Activated CD4-positive, alpha-beta T cell treated with anti-CD3 and anti-CD28 coated beads, Interleukin-2, Interleukin-6, amounts not matched to agents 100 ng/mL and 50 ng/mL, durations not matched to agents 16 hours and 8 hours (primary cell): ENCODE measurements at places on chromosomes 4 and X.

GRCh38 chrX:136714626-136715599 is 65.8 kb downstream of the ARHGEF6 start:
- no peak for DNase-seq

- DNase-seq, result no peak
These were observed 62.7 kb downstream of the PRPS1 start for GRCh38 chrX:107691024-107691448.

DNA sequence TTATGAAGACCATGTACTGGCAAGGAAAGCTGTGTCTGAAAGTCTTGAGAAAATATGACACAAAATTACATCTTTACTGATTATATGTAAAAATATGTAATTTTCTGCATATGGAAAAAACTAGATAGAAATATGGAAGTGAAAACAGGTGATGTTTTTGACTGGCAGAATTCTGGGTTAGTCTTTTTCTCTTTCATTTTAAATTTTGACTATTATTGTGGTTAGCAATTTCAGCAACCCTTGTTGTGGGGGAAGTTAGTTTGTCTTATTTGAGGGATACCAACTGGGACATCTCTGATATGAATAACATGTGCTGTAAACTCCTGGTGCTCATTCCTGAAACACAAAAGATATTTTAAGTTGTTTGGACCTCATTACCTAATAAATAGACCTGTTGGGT is 49.9 kb upstream of the CPEB2 start:
- no peak for DNase-seq

DNA sequence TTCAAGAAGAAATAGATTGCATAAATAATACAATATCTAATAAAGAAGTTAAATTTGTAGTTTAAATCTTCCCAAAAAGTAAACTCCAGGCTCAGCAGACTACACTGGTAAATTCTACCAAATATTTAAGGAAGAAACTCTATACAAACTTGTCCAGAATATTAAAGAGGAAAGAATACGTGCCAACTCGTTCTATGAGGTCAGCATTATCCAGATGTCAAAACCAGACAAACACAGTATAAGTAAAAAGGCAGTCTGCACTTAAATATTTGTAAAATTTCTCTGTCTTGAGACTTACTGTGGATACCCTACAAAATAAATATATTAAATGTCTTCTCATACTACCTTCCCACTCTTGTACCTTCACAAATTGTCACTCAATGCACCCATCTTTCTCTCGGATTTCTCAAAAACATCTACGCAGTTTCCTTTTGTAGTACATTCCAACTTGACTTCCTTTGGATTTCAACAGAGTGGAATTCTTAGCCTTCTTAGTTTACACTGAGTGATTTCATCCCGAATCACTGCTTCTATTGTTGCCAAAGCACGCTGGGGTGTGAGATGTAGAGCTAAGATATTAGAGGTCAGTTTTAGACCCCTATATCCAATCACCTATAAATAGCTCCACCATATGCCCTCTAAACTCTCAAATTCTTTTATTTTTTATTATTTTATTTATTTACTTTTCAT is 71.6 kb upstream of the MAB21L2 start:
- no peak for DNase-seq

- no peak for DNase-seq
These were observed 297.6 kb downstream of the PACRGL start for GRCh38 chr4:20997886-20998285.

DNA sequence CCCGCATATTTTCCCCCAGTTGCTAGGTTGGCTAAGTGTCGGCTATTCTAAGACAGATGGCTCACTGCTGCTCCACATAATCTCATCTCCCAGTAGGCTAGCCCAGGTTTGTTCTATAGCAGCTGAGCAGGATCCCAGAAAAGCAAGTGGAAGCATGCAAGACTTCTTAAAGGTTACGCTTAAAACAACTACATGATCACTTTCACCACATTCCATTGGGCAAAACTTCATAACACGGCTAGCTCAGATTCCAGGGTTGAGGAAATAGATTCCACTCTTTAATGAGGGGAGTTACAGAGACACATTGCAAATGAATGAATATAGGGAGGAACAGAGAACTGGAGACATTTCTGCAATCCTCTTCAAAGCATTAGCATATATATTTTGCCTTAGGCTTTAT is 12.9 kb upstream of the RAB33B start:
- DNase-seq, result no peak

GRCh38 chr4:56134266-56134665 is 185.5 kb downstream of the CEP135 start:
- no peak for DNase-seq

DNA sequence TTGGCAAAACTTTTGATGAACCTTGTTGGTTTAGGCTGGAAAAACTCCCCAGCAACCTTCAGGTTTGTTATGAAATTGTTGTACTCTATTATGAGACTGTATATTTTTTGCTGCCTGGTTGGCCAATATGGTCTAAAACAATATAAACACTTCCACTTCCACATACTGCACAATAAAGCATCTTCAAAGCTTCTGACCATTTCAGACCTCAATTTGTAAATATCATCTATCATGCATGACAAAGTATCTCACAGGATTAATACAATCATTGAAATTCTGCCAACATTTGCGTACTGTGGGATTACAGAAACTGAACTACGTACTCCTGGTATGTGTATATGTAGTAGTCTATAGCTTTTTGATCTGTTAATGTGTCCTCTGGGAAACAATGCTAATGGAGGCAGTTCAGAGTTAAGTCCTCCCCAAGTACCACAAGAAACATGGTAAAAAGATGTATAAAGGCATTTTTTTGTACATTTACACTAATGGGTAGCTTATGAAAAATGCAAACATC is 40.4 kb downstream of the GPC4 start:
- no peak for DNase-seq

GRCh38 chr4:86916392-86916791 is 18.4 kb upstream of the AFF1 start:
- DNase-seq, result no peak

DNA sequence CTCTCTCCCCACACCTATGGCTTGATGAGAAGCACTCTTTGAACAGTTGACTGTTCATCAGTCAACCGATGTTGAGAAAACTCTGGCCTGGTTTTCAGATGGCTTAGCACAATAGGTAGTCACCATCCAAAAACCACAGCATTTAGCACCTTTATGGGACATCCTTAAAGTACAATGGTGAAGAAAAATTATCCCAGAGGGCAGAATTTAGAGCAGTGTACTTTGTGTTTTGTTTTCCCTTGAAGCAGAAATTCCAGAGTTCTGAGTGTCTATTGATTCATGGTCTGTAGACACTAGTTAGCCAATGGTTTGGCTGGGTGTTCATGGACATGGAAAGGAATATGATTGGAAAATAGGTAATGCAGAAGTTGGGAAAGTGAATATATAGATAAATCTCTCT is 487.0 kb downstream of the PDHA2 start:
- no peak for DNase-seq

DNA sequence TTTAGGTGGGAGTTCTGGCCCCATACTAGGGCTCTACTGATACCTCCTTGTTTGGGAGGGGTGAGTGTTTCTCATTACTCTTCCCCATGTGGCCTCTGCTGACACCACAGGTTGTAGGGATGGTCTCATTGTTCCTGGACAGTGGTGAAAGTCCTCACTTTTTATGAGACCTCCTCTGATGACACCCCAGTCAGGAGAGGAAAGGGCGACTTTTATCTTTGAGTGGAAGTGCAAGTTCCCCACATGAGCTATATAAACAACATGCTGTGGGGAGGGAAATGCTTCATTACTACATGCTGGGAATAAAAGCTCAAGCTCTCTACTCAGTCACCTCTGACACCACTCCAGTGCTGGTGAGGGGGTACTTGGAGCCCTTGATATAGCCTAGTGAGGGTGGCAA is 29.5 kb upstream of the MAGEA6 start:
- DNase-seq, result no peak

- no peak for DNase-seq
These were observed 17.7 kb upstream of the N4BP2 start for GRCh38 chr4:40038977-40039376.

- peak; percentile 16 for DNase-seq
These were observed 48.3 kb upstream of the WDR1 start for GRCh38 chr4:10164877-10165283.

DNA sequence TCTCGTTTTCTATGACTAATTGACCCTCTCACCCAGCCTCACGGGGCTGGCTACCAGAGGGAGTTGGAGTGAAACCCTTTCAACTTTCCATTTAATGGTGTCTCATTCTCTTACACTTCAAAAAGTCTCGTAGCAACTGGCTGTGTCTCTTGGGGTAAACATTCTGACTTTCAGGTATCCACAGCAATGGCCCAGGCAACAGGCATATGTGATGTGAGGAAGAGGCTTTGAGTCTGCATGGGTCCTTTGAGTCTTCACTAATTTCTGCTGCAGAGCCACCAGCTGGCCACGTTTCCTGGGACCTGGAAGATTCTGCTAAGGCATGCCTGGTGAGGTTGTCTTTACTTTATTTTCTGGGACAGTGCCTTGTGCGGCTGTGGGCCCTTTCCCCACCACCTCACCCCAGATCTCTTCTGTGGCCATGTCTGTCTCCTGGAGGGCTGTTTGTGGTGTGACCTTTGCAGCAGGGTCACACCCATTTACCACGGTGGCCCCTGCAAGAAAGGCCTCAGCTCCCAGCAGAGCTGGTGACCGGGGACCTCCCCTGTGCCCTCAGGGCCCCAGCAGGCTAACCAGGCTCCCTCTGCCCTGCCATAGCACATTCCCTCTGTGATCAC is 112.5 kb upstream of the FRG1 start:
- DNase-seq, result no peak

DNA sequence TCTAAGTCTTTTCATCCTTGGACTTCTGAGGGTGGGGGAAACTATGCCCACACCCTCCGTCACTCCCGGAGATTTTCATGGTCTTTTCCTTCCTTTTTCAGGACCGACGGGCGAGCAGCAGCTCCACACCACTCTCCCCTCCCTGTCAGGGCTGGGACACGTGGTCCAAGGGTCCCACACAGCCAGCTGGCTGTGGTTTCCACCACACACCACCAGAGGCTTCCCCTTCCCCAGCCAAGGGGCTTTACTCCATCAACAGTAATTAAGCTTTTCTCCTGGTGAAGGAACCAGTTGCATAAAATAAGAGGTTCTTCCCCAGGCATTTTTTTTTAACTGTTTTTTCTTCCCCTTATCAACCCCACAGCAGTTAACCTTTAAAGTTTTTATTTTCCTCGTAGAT is 453.9 kb downstream of the GPAT3 start:
- DNase-seq, result no peak

- DNase-seq, result no peak
These were observed 5.0 kb downstream of the TRIM75 start for GRCh38 chr4:165058666-165059065.

- DNase-seq, result no peak
These were observed 69.9 kb downstream of the LARP7 start for GRCh38 chr4:112706840-112707207.

DNA sequence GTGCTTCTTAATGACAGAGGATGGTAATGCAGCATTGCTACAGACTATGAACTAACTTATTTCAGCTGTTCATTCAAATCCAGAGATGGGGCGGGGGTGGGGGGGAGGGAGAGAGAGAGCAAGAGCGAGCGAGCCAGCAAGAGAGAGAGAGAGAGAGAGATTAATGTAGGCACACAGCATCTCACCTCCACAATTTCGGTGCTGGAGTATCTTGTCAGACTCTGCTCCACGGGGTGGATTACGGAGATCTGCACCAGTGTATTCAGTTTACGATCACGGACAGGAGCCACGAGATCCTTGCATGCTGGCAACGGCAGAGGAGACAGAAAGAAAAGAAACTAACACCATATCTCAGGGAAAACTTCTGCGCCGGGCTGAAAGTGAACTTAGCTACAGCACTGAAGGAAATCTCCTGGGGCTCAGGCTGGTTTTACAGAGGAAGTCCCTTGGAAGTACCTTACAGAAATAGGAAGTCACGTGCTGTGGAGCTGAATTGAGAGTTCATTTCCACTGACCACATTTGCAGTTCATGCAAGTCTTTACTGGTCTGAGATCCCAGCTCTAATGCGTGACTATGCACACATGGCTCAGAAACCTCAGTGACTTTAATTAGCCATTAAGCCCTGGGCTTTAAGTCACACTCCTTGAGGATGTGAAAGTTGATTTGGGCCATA is 440.9 kb downstream of the INPP4B start:
- peak; percentile 89 for DNase-seq

DNA sequence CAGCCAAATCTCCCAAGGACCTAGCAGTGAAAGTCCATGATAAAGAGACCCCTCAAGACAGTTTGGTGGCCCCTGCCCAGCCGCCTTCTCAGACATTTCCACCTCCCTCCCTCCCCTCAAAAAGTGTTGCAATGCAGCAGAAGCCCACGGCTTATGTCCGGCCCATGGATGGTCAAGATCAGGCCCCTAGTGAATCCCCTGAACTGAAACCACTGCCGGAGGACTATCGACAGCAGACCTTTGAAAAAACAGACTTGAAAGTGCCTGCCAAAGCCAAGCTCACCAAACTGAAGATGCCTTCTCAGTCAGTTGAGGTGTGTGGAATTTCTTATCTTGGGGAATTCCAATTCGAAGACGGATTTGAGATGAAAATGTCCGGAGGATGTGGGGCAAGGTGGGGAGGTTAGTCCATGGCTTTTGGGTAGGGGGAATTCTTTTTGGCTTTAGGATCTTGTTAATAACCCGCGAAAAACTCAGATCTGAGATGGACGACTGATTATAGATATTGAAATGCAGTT is 112.5 kb downstream of the AFF1 start:
- DNase-seq, result no peak

- DNase-seq, result no peak
These were observed 245.9 kb downstream of the HS3ST1 start for GRCh38 chr4:11182586-11183355.

DNA sequence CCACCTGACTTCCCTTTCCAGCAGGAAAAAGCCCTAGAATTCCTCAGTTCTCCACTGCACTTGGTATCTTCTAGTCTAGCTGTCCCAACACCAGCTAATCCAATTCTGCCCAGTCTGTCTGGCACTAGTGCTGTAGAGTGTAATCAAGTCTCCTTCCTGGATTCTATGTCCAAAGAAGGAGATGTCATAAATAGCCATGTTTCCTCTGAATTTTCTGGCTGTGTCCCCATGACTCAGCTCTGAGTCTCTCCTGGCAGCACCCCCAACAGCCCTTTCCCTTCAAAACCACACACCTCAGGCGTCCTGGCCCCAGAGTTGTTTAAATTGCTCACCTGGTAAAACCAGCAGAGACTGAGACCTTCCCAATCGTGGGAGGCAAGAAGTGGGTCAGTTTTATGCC is 197.2 kb downstream of the GRXCR1 start:
- no peak for DNase-seq

- DNase-seq, result no peak
These were observed 209.1 kb downstream of the RELL1 start for GRCh38 chr4:37477126-37477525.

- no peak for DNase-seq
These were observed 136.1 kb upstream of the STIM2 start for GRCh38 chr4:26724534-26724933.

GRCh38 chr4:108168160-108168670 is 517 bp downstream of the LEF1 start:
- no peak for DNase-seq

- no peak for DNase-seq
These were observed 357.2 kb upstream of the FAM241A start for GRCh38 chr4:111788099-111788498.
